ENCODE measurements at places on chromosomes 16 and 17.

GRCh38 chr16:67499106-67499505, 15.8 kb upstream of the AGRP start:
- no peak for DNase-seq

DNA sequence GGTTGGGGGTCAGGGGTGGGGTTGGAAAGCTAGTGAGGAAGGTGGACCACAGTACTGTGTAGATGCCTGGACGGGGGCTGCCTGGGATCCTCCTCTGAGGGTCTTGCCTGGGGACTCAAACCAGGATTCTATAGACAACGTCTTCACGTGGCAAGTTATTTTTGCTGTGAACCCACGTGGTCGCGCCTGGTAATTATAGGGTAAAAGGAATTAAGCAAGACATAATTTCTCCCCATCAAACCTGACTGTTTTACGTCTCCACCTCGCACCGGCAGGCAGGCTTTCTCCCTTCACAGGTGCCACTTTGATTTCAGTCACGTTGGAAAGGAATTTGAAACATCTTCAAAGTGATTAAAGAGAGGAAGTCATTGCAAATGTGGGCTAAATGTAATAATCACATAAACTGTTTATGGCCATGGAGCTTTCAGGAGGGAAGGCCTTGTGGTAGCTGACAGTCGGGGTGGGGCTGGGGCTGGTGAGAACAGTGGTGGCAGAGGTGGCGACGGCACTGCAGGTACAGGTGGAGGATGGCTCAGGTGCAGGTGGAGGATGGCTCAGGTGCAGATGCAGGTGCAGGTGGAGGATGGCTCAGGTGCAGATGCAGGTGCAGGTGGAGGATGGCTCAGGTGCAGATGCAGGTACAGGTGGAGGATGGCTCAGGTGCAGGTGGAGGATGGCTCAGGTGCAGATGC, 197.1 kb upstream of the NLRP1 start:
- no peak for DNase-seq

- DNase-seq, result no peak
These were observed 2.7 kb upstream of the CTRB1 start for GRCh38 chr16:75216127-75216526.

DNA sequence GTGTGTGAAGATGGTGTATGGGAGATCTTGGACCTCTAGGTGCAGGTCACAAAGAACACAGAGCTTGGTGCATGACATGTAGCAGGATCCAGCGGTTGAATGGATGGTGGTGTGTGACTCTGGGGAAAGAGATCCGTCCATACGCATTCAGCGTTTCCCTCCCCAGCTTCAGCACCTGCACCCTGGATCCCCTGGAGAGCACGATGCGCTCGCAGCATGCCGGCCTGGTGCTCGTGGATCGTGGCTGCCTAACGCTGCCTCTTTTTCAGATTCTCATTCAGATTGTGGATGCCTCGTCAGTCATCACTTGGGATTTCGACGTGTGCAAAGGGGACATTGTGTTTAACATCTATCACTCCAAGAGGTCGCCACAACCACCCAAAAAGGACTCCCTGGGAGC, 70.9 kb downstream of the SEC14L1 start:
- DNase-seq, result no peak

DNA sequence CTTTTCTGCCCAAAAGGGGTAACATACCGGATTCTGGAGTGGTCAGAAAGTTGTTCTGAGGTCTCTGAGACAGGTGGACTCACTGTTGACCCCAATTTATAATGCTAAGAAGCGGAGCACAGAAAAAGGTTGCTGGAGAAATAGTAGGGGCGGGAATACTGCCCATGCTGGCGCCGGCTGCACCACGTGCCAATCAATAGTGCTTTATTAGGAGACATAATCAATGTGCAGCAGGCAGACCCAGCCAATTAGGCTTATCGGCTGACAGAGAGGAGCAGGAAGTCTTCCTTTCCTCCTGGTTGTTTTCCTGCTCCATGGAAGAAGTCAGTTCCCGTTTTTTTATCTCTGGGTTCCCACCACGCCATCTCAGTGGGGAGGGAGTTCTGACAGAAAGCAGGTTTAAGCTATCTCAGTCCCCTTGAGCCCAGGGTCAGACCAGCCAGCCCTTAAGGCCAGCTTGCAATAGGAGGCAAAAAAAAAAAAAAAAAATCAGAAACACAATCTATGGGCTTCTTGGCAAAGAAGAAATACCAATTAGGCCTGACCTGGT, 68.2 kb upstream of the IRX6 start:
- DNase-seq, result no peak

DNA sequence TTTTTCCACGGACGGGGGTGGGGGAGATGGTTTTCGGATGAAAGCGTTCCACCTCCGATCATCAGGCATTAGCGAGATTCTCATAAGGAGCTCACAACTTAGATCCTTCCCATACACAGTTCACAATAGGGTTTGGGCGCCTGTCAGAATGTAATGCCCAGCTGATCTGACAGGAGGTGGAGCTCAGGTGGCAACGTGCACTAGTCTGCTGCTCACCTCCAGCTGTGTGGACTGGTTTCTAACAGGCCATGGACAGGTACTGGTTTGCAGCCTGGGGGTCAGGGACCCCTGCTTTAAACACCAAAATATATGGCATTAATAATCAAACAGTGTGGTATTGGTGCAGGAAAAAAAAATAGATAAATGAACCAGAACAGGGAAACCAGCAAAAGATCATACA, 157.5 kb upstream of the NLRP1 start:
- no peak for DNase-seq

DNA sequence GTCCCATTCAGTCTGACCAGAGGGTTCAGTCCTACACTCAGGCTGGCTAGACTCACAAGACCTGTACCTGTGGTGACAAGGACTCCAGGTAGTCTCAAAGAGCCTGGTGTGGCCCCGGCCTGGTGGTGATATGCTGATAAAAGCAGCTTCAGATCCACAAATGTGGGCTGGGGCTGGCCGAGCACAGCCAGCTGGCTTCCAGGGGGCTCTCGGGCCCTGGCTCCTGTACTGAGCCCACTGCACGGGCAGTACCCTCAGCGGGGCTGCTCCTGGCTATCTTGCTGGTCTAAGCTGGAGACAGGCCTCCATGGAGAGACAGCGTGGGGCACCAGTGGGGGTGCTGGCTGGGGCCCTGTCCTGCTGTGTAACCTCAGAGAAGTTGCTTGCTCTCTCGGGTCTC, 4.3 kb downstream of the SMIM5 start:
- DNase-seq, result no peak

GRCh38 chr17:60840456-60840855, 162.8 kb downstream of the BCAS3 start:
- DNase-seq, result no peak

DNA sequence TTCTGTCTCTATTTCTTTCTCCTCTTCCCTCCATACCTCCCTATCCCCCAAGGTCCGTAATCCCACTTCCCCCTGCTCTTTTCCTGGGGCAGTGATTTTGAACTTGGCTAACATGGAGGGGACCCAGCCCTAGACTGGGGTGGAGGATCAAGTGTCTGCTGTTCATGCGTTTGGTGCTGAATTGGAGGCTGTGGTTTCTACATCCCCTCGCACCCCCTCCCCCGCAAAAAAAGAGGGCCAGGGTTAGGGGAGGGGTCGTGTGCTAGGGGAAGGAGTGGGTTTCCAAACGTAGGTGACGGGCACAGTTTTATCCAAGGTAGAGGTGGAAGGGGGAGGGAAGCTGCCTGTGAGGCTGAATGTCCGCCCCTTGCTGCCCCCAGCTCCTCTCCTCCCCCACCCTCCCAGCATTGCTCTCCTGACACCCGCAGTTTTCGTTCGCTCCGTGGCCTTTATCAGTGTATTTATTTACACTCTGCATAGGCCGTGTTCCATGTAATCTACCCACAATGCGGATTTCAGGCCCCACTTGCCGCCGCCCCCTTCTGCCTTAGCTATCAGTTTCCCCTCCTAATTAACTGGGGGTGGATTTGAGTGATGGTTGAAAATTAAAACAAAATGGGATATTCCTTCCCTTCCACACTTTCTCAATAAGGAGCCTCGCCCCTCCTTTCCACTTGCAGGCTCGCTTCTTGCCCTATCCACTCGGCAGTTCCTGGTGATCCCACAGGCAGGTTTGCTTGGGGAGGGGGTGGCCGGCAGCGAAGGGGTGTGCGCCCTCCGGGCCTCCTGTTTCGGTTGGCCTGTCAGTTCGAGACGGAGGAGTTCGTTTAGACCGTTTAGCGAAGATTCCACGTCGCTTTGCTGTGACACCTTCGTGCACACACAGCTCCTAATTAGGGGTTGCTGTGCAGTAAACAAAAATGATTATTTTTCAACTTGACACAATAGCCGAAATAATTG, 2.0 kb downstream of the GNAO1 start:
- DNase-seq, result no peak

- no peak for DNase-seq
These were observed 18.7 kb downstream of the ZNF200 start for GRCh38 chr16:3216263-3216640.

DNA sequence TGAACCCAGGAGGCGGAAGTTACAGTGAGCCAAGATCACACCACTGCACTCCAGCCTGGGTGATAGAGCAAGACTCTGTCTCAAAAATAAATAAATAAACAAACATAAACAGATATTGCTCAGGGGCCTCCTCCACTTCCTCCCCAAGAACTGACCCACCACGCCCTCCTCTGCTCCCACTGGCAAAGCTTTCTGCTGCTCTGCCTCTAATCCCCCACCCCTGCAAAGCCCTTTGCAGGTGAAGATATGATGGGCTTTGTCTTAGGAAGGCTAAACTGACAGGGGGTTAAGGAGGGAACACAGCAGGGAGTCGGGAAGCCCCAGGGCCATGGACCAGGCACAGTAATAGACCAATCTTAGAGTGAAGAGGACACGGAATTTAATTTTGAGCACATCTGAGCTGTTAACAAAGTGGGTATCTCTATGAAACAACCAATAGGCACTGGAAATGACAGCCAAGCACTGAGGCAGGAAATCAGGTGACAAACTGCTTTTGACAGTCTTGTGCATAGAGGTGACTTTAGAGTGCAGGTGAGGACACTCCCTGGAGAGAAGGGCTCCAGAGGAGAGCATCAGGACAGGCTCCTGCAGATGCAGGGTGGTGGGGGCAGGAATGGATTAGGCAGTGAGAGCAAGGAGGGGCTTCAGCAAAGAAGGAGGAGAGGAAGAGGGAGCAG, 6.4 kb upstream of the CD300LD start:
- no peak for DNase-seq

GRCh38 chr17:74936470-74936799, 737 bp downstream of the OTOP3 start:
- no peak for DNase-seq

DNA sequence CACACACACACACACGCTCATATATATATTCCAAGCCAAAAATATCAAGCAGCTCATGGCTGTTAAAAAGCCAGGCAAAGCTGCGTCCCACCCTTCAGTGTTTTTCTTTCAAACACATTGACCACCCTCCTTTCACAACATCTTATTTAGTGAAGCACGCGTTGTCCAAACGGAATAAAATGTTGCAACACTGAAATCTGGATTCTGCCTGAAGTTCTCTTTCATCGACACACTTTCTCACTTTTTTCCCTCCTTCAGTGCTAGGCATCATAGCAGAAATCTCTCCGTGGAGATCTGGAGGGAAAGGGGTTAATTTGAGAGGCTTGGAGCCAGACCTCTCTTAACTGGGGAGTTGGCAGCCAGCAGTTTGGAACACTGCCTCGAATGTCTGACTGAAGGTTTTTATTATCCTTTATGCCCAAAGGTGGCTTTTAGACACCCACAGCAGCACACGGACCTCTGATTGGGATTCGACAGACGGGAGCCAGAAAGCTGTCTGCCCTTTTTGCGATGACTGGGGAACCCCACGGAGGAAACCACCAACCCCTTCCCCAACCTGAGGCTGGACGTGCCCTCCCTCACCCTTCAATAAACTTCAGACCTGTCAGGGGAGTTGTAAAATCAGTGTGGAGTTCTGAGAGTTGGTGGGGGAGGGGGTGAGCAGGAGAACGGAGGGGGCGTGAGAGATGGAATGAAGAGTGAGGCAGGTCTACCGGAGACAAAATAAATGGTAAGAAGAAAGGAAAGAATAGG, 833.6 kb upstream of the SOX9 start:
- no peak for DNase-seq

GRCh38 chr17:35089586-35090296, 26.2 kb upstream of the RFFL start:
- no peak for DNase-seq

DNA sequence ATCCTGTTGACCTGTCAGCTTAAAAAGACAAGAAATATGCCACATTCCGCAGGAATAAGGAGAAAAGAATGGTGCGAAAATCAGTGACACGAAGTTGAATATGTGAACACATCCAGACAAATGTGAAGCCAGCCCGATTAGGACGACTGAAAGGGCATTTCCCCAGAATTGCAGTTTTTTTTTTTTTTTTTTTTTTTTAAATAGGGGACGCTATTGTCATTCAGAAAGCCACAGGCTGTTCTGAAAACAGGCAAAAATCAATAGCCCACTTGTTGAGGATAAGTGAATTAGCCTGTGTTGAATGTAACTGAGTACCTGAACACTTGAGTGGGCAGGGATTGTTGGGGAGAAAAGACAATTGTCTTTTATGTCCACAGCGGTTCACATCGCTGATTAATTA, 507.1 kb downstream of the WWOX start:
- no peak for DNase-seq

- DNase-seq, result peak; percentile 83
These were observed 14.1 kb upstream of the RGS9 start for GRCh38 chr17:65122836-65123756.

DNA sequence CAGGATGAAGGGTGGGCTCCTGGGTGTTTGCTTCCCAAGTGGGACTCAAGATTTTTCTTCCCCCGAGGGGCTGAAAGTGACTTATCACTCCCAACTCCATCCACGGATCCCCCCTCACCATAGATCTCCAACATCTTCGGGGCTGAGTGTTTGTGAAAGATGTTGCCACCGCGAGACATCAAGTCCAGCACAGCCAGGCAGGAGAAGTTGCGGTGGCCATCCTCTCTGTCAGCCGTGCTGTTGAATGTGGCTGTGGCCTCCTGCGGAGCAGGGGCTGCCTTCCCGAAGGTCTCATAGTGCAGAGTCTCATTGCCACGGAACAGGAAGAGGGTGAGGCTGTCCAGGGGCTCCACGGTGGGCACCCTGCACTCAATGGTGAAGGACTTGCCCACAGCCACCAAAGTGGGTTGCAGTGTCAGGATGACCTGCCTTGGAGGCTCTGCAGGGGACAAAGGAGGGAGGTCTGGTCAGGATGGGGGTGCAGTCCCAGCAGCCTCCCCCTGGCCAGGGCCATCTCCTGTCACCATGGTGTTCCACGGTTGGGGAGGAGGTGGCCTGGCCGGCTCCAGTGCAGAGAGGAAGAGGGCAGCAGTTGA, 5.5 kb downstream of the PRR29 start:
- no peak for DNase-seq

GRCh38 chr16:49575346-49576172, 202.0 kb downstream of the C16orf78 start:
- DNase-seq, result peak; percentile 31

- DNase-seq, result no peak
These were observed 21.2 kb downstream of the CRISPLD2 start for GRCh38 chr16:84840687-84841627.

GRCh38 chr17:7383742-7384488, 3.0 kb downstream of the TNK1 start:
- no peak for DNase-seq

- no peak for DNase-seq
These were observed 37.2 kb downstream of the GNAO1 start for GRCh38 chr16:56228476-56228875.

Measured in DMS 273 treated with DMSO at 0.1 percent for 48 hours (cell line).